Effector CD8-positive, alpha-beta T cell (primary cell): ENCODE measurements at places on chromosomes 1 and 21.
A peak's percentile ranks its signal among the peaks of the same experiment; 100 is the strongest.

DNA sequence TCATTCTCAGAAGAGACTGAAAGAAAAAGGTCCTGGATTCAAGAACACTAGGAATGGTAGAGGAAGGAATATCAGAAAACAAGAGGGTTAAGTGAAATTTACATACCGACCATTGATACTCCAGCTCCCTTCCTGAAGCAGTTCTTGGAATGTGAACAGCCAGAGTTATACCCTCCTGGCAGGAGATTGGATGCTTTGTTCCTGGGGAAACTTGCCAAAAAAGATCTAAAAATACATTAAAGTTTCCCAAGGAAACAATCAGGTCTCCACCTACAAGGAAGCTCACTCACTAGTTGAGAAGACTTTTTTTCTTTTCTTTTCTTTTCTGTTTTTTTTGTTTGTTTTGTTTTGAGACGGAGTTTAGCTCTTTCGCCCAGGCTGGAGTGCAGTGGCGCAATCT lies 91.1 kb downstream of the HLX start:
- no peak for DNase-seq

GRCh38 chr1:199682081-199682480 lies 345.4 kb upstream of the NR5A2 start:
- no peak for DNase-seq

DNA sequence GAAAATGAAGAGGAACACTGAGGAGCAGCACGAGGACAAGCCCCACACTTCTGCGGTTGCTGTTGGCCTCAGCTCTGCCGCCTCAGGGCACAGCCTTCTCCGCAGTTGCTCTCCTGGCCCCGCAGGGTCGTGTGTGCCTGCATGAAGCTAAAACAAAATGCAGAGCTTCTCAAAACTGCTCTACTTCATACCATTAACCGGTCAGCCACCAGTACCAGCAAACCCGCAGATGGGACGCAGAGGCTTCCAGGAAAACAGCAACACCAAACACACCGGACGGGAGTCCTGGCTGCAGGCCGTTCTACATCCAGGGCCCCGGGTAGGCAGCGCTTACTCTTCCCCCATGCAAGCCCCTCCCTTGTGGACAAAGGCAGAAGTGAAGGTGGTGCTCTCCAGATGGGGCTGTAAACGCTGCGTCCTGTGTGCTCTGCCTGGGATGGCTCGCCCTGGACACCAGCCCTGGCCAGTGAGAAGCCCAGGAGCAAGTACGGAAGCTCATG lies 7.1 kb upstream of the C1orf159 start:
- DNase-seq: no peak

GRCh38 chr1:157348538-157349480 lies 203.5 kb downstream of the FCRL5 start:
- DNase-seq: no peak

DNA sequence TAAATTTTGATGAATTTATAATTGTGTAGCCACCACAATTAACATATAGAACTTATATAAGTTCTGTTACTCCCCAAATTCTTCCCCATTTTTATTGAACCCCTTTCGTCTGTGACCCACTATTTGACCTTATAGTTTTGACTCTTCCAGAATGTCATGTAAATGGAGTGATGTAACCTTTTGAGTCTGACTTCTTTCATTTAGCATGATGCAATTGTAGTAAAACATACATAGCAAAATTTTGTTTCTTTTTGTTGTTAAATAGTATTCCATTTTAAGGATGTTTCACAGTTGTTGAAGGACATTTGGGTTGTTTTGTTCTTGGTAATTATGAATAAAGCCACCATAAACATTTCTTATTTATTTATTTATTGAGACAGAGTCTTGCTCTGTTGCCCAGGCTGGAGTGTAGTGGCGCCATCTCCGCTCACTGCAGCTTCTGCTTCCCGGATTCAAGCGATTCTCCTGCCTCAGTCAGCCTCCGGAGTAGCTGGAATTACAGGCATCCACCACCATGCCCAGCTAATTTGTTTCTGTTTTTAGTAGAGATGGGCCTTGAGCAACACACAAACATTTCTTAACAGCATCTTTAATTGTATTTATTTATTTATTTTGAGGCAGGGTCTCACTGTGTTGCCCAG lies 33.6 kb downstream of the RPRD2 start:
- no peak for DNase-seq

- DNase-seq: no peak
Measured at GRCh38 chr1:158289811-158290210, at the start of gene CD1C. CD1C (plus strand) TSS chr1:158289923; CDS start chr1:158290065, 142 bp downstream.

DNA sequence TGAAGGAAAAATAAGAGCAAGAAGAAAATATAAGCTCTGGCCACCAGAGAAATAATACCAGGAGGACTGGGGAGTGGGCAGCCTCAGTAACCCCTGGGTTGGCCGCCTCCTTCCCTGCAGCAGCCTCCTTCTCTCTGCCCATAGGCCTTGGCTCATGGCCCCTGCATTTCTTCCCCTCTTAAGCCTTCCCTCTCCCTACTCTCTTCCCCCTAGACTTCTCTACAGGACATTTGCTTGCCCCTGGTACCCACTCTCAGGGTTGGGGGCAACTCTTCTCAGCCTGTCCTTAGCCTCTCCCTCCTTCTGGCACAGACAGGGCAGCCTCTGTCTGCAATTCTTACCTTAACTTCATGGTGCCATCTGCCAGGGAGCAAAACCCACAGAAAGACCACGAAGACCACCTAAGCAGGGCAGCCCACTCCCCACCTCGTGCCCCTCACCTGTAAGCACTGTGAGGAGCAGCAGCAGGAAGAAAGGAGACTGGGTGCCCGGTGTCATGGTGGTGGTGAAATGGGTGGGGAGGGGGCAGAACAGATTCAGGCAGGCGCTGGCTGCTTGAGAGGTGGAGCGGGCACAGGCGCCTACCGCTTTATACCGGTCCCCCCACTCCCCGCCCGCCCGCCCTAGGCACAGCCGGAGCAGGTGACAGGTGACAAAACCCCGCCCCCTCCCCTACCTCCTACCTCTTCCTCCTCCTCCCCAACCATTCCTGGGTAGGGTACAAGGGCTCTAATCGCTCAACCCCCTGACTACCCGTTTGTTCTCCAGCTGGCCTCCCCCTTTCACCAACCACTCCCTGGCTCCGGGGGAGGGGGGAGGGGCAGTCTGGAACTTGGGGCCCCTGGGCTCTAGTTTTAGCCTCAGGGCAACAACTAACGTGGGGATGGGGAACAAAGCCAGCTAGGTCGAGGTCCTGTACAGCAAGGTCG lies 15.1 kb downstream of the THBS3 start:
- DNase-seq: no peak

GRCh38 chr1:30447080-30447479 lies 276.3 kb downstream of the MATN1 start:
- DNase-seq: no peak

- no peak for DNase-seq
Measured at GRCh38 chr1:202143011-202143767, 1.3 kb downstream of the ARL8A start.

DNA sequence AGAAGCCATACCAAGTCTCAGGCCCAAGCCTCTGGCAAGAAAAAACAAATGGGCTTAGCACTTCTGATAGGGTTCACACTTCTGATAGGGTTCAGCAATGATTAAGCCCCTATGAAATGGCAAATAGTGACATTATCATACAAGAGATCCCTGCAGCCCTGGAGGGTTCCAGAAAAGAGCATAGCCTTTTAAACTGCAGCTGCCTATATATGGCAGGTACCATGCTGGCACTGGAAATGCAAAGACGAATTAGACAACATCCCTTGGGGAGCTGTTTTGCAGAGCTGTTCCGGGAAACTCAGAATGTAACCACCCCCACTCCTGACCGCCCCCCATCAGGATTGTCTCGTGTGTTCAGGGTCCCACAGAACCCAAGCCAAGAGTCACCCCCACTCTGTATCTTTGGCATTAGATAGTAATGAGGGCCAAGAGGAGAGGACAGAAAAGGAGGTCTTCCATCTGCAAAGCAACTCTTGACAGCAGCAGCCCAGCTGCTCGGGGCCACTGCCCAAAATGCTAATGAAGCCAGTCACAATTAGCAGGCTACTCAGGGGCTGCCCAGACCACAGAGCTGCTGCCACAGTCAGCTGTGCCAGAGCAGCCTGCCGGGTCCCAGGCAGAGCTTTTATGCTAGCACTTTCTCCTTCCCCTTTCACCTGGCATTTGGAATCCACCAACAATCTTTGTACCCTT lies 50.9 kb downstream of the ITPKB start:
- DNase-seq: no peak

DNA sequence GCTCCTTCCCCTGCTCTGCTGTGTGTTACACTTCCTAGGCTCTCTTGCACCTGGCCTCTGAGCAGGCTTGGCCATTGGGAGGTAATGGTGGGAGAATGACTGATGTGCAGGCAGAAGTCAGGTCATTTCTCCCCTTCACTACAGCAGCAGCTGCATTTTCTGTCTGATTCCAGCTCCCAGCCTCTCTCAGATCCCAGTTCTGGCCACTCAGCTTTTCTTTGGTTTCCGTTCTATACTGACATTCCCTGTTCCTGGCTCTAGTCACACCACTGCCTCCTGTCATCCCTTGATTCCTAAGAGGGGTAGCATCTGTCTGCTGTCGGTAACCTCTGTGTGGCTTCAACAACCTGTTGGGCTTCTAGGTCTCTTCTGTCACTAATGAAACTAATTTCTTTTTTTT lies 127.7 kb upstream of the HOOK1 start:
- no peak for DNase-seq

GRCh38 chr1:183804387-183804786 lies 533 bp upstream of the RGL1 start:
- DNase-seq: no peak

DNA sequence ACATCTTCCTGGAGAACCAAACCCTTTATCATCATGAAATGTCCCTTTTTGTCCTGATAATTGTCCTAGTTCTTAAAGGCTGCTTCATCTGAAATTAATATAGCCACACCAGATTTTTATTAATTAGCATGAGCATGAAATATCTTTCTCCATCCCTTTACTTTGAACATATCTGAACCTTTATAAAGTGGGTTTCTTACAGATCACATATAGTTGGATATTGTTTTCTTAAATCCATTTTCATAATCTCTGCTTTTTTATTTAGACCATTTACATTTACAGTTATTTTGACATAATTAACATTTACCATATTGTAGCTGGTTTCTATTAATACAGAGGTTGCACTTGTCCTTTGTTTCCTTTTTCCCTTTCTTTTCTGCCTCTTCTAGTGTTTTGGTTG lies 17.2 kb downstream of the SHCBP1L start:
- DNase-seq: no peak

- no peak for DNase-seq
Measured at GRCh38 chr1:178055093-178055492, 38.8 kb upstream of the RASAL2 start.

DNA sequence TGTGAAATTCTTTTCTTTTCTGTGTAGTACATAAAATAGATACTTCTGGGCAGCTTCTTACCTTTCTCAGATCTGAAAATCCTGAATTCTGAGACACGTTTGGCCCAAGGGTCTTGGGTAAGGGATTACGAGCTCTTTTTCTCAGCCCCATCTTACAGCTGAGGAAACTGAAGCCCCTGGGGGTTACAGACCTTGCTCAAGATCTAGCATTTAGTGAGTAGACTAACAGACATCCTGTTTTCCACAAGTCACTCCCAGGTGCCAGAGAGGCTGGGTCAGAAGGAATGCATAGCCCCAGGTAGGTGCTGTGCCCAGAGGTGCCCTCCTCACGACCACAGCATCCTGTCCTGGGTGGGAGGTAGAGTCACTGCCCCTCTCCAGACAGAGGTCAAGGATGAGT lies 13.2 kb upstream of the CREG1 start:
- no peak for DNase-seq

GRCh38 chr1:194512957-194513356 lies 1326.5 kb upstream of the B3GALT2 start:
- no peak for DNase-seq

GRCh38 chr1:151716405-151716762 lies 219 bp downstream of the CELF3 start:
- no peak for DNase-seq

DNA sequence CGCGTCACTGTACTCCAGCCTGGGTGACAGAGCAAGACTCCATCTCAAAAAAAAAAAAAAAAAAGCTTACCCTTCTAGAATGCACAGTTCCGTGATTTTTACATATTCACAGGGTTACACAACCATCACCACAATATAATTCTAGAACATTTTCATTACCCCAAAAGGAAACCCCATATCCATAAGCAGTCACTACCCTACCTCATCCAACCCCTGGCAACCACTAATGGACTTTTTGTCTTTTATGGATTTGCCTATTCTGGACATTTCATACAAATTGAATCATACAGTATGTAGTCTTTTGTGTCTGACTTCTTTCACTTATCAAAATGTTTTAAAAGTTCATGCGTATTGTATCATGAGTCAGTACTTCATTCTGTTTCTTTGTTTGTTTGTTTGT lies 22.8 kb downstream of the SYF2 start:
- no peak for DNase-seq

GRCh38 chr21:14454016-14455009 lies 71.4 kb upstream of the HSPA13 start:
- DNase-seq: no peak

DNA sequence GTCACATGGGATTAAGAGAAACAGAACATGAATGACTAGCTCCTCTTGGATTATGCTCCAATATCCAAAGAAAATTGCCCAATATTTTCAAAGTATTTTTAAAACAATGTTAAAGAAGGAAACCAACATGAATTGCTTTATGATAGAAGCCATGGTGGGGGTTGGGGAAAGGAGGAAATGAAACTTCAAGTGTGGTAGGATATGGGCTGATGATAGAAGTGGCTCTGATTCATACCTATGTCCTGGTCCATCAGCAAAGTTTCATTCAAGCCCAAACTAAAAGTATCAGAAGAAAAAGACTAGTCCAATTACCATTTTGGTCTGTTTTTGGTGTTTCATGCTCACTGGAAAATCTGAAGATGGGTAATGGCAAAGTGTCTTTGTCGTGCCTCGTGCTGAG lies 104.2 kb upstream of the PROX1 start:
- no peak for DNase-seq

DNA sequence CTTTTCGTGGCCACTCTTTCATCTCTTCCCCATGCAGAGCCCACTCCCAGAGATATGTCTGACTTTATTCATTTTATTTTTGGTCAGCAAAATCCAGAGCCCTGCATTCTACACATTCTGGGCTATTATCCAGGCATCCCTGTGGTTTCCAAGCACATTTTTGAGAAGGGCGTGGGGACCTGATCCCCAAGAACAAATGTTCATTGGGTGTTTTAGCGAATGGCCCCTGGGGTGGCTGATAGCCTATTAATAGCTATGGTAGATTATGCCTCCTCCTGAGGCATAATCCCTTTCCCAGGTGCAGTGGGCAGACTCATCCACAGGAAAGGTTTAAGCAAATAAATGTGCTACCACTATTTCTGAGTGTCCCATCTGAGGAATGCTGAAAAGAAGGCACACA lies 511.8 kb upstream of the USP24 start:
- no peak for DNase-seq

GRCh38 chr1:205523891-205524793 lies 19.7 kb downstream of the CDK18 start:
- peak; percentile 59 for DNase-seq

- no peak for DNase-seq
Measured at GRCh38 chr1:219905524-219905923, 22.8 kb downstream of the SLC30A10 start.

DNA sequence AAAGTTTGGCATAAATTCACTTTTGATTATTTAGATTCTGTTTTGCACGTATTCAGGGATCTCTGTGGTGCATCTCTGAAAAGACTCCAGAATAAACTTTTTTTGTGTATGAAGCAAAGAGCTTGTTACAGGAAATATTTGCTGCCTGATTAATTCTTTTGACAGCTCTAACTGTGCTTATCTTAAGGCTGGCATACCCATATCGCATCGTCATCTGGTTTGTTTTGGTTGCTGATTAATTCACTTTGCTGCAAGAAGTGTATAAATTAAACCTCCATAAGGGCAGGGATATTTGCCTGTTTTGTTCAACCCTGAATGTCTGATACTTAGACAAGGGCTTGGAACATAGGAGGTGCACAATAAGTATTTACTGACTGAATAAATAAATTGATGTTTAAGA lies 17.5 kb upstream of the DUSP10 start:
- no peak for DNase-seq
